ENCODE measurements at places on chromosomes 2 and 18. TPM values are rescaled to one million over a fixed set of nuclear protein-coding genes. Genes with fewer than 3 reads are reported as not detected.

DNA sequence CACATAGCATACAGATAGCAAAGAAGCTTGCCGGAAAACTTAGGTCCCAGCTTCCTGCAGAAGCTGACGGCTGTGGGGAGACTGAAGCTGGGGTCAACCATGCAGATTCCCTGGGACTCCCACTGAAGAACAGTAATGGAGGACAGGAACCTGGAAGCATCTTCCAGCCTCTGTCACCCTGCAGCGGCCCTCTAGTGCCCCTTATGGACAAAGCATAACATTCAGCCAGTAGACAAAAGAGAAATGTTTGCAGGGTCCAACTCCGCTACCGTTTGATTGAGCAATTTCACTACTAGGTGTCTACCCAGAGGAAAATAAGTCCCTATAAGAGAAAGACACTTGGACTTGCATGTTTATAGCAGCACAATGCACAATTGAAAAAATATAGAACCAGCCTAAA is 460.6 kb downstream of the CNTNAP5 start:
- no peak overlapping the region for H3K4me3 ChIP-seq
- H3K36me3 ChIP-seq = no peaks in the 10 kb centered on the region
- DNase-seq = no peak
- H3K27ac ChIP-seq = no peak overlapping the region
- H3K4me1 ChIP-seq = no peaks in the 10 kb centered on the region

MFSD6 gene
- total RNA-seq = 75.0 TPM

WNT6 gene
- total RNA-seq = 0.62 TPM

GRCh38 chr2:189014449-189015138 is 40.4 kb downstream of the COL3A1 start:
- H3K27me3 ChIP-seq = no peaks in the 10 kb centered on the region
- H3K27ac ChIP-seq = no peak overlapping the region
- no peak overlapping the region for H3K4me3 ChIP-seq
- peaks cover 4% of the 10 kb centered on the region for H3K36me3 ChIP-seq
- no peaks in the 10 kb centered on the region for H3K4me1 ChIP-seq

DNA sequence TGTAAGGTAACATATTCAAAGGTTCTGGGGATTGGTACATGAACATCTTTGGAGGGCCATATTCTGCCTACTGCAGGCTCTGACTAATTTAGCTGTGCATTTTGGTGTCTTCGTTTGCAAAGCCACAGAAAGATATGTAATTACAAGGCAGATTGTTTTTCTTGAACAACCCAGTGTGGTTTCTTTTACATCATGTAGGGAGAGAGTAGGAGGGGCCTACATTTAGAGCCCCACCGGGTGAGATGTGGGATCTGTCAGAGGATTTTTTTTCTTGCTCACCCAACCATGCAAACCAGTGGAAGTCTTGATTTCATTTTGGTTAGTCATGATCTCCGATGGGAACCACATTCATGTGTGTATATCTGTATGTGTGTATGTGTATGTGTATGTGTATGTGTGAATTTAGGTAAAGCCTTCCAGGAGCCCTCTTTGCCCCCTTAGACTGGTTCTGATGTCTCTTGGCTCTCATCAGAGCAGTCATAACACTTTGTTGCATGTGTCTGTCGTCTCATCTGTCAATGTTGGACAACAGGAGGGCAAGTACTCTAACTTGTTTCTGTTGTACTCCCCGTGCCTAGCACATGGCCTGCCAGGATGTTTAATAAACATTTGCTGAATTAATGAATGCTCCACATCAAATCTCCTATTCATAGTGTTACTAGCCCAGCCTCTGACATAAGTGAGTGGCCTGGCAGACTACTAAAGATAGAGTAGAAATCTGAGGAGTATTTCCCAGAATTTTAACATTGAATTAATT is 239.9 kb downstream of the MTX2 start:
- no peaks in the 10 kb centered on the region for H3K4me1 ChIP-seq
- no peaks in the 10 kb centered on the region for H3K36me3 ChIP-seq
- no peak overlapping the region for H3K4me3 ChIP-seq
- H3K27ac ChIP-seq = no peak overlapping the region
- no peaks in the 10 kb centered on the region for H3K27me3 ChIP-seq

PPP1R1C gene
- 39.1 TPM for total RNA-seq

TCF7L1 gene
- 6.4 TPM for total RNA-seq

NCKAP5 gene
- 7.0 TPM for total RNA-seq

DNA sequence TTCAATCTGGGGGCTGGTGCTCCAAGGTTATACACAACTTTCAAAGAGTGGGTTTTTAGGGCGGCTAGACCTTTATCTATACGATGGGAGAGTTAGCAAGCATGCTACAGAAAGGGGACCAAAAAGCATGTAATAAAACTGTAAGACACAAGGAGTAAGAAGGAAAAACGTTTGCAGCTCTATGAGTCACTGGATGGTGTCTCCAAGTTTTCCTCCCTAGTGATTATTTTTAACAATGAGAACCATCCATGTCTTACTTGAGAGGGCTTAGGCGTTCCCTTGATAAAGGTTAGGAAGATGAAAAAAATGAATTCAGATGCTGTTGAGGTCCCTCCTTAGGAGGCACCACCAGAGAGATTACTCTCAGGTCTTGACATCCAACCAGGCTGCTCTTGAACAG is 75.9 kb downstream of the HRH4 start:
- no peak overlapping the region for H3K4me3 ChIP-seq
- peaks cover 9% of the 10 kb centered on the region for H3K27me3 ChIP-seq
- H3K27ac ChIP-seq = no peak overlapping the region

GRCh38 chr2:95023222-95023597 is 2.3 kb upstream of the MAL start:
- H3K36me3 ChIP-seq = no peaks in the 10 kb centered on the region
- no peak overlapping the region for H3K4me3 ChIP-seq
- no peak for DNase-seq
- H3K27me3 ChIP-seq = peaks cover 51% of the 10 kb centered on the region

ACADL gene
- 0.43 TPM for total RNA-seq

DNA sequence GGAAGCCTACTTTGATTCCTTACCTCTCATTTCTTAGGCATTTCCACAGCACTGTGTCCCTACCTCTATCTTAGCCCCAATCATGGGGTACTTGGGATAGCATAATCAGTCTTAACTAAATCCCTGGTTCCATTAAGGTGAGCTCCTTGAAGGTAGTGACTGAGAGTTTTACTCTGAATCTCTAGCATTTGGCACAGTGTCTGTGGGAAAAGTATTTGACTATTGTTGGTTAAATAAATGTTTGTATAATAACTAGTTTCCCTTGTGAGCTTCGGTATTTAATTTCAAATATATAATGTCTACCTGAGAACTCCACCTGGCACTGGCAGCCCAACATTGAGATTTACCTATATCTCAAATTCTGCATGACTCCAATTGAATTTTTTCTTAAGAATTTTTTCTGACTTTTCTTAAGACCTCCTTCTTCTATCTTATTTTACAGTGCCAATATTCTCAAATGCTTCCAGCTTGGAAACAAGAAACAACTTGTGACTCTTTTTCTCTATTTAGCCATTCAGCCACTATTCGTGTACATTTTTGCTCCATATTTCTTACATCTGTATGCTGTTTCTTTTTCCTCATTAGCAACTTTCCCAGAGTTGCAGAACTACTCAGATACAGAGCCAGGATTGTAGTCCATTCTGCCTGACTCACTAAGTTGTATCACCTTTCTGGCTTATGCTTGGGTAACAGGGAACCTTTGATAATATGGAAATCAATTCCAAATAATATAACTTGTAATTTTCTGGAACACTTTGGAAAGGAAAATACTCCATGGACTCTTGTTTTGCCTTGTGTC is 214.0 kb upstream of the NT5C1B start:
- H3K27ac ChIP-seq = no peak overlapping the region
- H3K4me3 ChIP-seq = no peak overlapping the region
- H3K27me3 ChIP-seq = no peaks in the 10 kb centered on the region
- DNase-seq = no peak

DNA sequence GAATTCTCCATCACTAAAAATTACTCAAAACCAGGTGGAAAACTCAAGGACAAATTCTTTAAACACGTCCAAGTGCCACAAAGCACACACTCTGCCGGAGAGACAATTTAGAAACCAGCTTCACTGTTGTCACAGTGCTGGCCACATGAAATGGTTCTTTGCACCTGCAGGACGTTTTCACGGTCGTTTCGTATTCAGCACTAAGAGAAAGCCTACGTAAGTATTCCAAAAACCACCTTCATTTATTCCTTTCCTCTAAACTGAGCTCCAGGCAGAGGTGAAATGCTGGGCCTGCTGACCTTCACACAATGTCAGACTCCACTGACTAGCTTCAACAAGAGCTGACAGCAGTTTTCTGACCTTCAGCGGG is 680 bp downstream of the ATP5F1A start:
- H3K4me3 ChIP-seq = peak overlapping the region; percentile 98
- H3K27ac ChIP-seq = peak overlapping the region; percentile 91
- H3K36me3 ChIP-seq = peaks cover 4% of the 10 kb centered on the region

- H3K27ac ChIP-seq = no peak overlapping the region
- no peaks in the 10 kb centered on the region for H3K36me3 ChIP-seq
- DNase-seq = no peak
- no peaks in the 10 kb centered on the region for H3K27me3 ChIP-seq
Measured at GRCh38 chr2:180656455-180656847, 324.0 kb upstream of the UBE2E3 start.

HRH4 gene
- not detected for total RNA-seq

DNA sequence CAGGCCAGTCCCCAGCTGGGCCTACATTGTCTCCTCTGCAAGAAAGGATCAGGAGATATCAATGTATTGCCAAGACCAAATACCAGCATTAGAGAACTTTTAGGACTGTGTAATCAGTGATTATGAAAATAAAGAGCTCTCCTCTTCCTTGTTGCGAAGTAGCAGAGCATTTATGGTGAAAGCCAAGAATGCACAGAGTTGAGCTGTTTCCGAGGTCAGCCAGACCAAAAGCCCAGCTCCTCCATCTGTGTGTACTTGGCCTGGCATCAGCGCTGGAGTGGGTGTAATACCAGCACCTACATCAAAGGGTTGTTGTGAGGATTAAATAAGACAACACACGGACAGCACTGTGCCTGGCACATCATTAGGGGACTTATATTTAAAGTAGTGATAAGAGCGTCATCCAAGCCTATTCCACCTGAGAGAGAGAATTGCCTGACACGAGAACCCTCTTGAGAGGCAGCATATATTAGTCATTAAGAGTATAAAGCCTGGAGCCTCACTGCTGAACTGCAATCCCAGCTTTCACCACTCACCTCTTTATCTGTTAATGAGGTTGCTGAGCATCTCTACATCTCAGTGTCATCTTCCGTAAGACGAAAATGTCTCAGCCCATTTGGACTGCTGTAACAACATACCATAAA is 7.4 kb upstream of the SLC16A14 start:
- H3K36me3 ChIP-seq = no peaks in the 10 kb centered on the region
- no peaks in the 10 kb centered on the region for H3K4me1 ChIP-seq
- H3K4me3 ChIP-seq = no peak overlapping the region
- no peaks in the 10 kb centered on the region for H3K27me3 ChIP-seq
- no peak overlapping the region for H3K27ac ChIP-seq

DNA sequence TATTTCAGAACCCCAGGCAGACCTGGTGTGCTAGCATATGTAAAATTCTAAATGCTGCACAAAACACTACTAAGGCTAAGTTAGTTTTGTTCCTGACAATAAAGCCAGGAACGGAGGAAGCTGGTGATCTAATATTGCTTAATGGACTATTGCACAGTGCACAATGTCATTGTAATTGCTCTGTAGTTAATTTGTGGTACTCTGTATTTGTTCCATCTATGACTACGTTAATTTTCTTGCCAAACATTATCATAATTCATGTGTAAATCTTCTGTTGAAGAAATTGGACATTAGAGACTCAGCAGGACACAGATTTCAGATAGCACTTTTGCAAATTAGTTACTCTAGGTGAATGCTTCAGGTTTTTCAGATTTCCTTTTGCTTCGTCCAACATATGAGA is 232.3 kb downstream of the RIT2 start:
- no peaks in the 10 kb centered on the region for H3K36me3 ChIP-seq
- no peaks in the 10 kb centered on the region for H3K27me3 ChIP-seq
- no peak overlapping the region for H3K27ac ChIP-seq
- H3K4me1 ChIP-seq = no peaks in the 10 kb centered on the region

MYO1B gene
- 22.0 TPM for total RNA-seq

DNA sequence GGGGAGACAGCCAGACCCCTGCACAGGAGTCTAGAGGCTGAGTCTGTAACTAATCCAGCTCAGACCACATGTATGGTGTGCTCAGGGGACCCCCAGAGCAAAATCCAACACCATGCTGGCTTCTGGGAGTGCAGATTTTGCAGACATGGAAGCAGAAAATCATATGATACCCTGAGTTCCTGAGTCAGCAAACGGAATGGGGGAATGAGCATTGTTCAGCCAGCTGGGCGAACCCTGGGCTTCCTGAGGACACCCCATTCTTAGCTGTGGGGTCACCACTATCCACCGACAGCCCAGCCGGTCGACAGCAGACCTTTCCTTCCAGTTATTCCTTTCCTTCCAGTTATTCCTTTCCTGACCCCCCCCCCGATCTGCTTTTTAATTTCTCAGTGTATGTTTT is 322.9 kb downstream of the GBX2 start:
- DNase-seq = no peak
- H3K4me1 ChIP-seq = no peaks in the 10 kb centered on the region
- no peak overlapping the region for H3K4me3 ChIP-seq
- no peaks in the 10 kb centered on the region for H3K36me3 ChIP-seq
- no peaks in the 10 kb centered on the region for H3K27me3 ChIP-seq

- H3K4me3 ChIP-seq = no peak overlapping the region
- H3K27me3 ChIP-seq = no peaks in the 10 kb centered on the region
- no peak overlapping the region for H3K27ac ChIP-seq
Measured at GRCh38 chr2:105873281-105873680, 128.6 kb downstream of the NCK2 start.

- no peak overlapping the region for H3K27ac ChIP-seq
- DNase-seq = no peak
- H3K27me3 ChIP-seq = no peaks in the 10 kb centered on the region
- H3K4me3 ChIP-seq = no peak overlapping the region
- no peaks in the 10 kb centered on the region for H3K36me3 ChIP-seq
Measured at GRCh38 chr18:64693766-64694165, 544.9 kb upstream of the LINC00305 start.

GRCh38 chr2:52710810-52711618 is 1056.6 kb upstream of the CHAC2 start:
- no peaks in the 10 kb centered on the region for H3K4me1 ChIP-seq
- H3K4me3 ChIP-seq = no peak overlapping the region
- no peaks in the 10 kb centered on the region for H3K27me3 ChIP-seq
- no peak overlapping the region for H3K27ac ChIP-seq
- no peaks in the 10 kb centered on the region for H3K36me3 ChIP-seq
